ENCODE measurements at places on chromosomes 4 and X. TPM values are rescaled to one million over a fixed set of nuclear protein-coding genes. Genes with fewer than 3 reads are reported as not detected.

GRCh38 chr4:104749062-104749461, 254.4 kb upstream of the CXXC4 start:
- H3K27me3 ChIP-seq: no peaks in the 10 kb centered on the region
- no peak overlapping the region for H3K4me3 ChIP-seq
- no peak for DNase-seq
- H3K4me1 ChIP-seq: no peaks in the 10 kb centered on the region
- no peaks in the 10 kb centered on the region for H3K36me3 ChIP-seq

The RHOXF2 gene
- not detected for total RNA-seq

The MTNR1A gene
- 0.75 TPM for total RNA-seq

The PCYT1B gene
- 22.1 TPM for total RNA-seq

The GLRA2 gene
- total RNA-seq: not detected

DNA sequence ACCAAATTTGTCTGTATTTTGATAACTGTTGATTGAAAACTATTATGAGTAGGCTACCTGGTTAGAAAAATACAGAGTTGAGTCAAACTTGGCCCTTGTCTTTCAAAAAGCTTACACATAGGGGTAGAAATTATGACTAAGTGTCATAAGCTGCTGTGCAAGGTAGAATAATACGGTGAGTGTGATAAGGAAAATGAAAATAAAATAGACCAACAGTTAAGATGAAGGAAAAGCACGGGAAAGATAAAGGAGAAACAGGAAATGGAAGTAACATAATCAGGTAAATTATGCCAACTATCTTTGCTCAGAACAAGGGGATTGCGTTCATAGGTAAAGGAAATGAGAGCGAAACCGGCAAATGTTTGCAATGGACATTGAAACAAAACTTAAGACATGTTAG, 302.5 kb downstream of the PCDH7 start:
- no peak overlapping the region for H3K27ac ChIP-seq
- H3K36me3 ChIP-seq: no peaks in the 10 kb centered on the region
- no peak overlapping the region for H3K4me3 ChIP-seq
- DNase-seq: no peak
- H3K4me1 ChIP-seq: no peaks in the 10 kb centered on the region

The RBMX2 gene
- 28.3 TPM for total RNA-seq

GRCh38 chr4:139770361-139770760, 104.7 kb downstream of the MGST2 start:
- peaks cover 7% of the 10 kb centered on the region for H3K4me1 ChIP-seq
- DNase-seq: no peak
- H3K36me3 ChIP-seq: peaks cover 24% of the 10 kb centered on the region
- no peaks in the 10 kb centered on the region for H3K27me3 ChIP-seq
- H3K4me3 ChIP-seq: no peak overlapping the region

The PDZD4 gene
- total RNA-seq: 46.9 TPM

DNA sequence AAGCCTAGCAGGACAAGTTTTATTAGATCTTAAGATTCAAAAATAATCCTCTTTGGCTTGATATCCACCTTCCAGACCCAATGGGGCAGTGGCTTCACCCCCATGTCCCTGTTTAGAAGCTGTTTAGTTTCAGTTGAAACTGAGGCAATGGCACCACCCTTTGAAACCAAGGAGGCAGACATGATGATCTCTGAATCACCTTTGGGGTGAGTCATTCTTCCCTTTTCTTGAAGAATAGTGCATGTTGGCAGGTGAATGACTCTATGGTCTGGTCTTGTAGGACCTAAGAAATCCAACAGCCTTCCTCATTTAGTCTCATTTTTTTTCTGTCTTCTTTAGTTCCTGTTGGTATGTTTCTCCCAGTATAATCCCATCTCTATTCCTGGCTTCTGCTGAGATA, 29.5 kb upstream of the BMP15 start:
- no peak for DNase-seq
- H3K27me3 ChIP-seq: no peaks in the 10 kb centered on the region
- H3K4me1 ChIP-seq: no peaks in the 10 kb centered on the region
- H3K4me3 ChIP-seq: no peak overlapping the region
- H3K27ac ChIP-seq: no peak overlapping the region

GRCh38 chr4:53816561-53816960, 225.3 kb upstream of the LNX1 start:
- H3K27ac ChIP-seq: no peak overlapping the region
- H3K36me3 ChIP-seq: no peaks in the 10 kb centered on the region
- no peak for DNase-seq
- no peak overlapping the region for H3K4me3 ChIP-seq

DNA sequence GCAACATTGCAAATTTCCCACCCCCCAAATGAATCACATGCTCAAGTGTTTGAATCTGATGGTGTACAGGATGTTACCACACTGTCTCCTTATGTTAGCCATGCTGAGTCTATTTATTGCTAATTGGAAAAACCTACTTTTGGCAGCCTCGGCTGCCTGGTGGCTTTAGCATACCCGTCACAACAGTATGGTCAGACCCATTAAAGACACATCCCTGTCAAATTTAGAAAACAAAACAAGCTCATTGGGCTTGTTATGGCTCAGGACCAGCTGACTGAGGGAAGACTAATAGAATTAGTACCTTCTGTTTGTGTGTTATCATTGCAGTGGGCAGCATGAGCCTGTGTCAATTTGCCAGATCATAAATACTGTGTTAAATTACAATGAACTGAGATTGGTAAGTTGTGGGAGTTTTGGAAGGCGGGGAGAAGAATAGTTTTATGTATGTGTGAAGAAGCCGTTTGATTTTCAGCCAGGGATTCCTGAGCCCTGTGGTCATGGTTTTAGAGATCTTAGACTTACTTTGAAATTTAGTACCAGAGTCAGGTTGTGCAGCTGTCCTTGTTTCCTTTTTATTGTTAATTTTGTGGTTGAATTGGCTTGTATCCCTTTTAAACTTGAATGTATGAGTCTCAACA, 66.8 kb downstream of the POLA1 start:
- peaks cover 14% of the 10 kb centered on the region for H3K36me3 ChIP-seq
- H3K27me3 ChIP-seq: no peaks in the 10 kb centered on the region
- no peak overlapping the region for H3K27ac ChIP-seq
- no peak for DNase-seq
- no peak overlapping the region for H3K4me3 ChIP-seq

The DMRTC1 gene
- 0.31 TPM for total RNA-seq

DNA sequence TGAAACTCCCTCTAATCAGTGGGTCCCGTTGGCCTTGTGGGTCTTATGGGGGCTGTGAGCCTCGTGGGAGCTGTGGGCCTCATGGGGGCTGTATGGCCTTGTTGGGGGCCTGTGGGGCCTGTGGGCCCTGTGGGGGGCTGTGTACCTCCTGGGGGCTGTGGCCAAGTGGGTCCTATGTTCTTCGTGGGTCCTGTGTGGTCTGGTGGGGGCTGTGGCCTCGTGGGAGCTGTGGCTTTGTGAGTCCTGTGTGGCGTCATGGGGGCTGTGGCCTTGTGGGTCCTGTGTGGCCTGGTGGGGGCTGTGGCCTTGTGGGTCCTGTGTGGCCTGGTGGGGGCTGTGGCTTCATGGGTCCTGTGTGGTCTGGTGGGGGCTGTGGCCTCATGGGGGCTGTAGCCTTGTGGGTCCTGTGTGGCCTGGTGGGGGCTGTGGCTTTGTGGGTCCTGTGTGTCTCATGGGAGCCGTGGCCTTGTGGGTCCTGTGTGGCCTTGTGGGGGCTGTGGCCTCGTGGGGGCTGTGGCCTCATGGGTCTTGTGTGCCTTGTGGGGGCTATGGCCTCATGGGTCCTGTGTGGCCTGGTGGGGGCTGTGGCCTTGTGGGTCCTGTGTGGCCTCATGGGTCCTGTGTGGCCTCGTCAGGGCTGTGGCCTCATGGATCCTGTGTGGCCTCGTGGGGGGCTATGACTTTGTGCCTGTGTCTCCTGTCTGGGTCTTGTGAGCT, 7.4 kb downstream of the PCGF3 start:
- no peak overlapping the region for H3K27ac ChIP-seq
- no peak for DNase-seq
- no peaks in the 10 kb centered on the region for H3K27me3 ChIP-seq
- no peak overlapping the region for H3K4me3 ChIP-seq
- peaks cover 43% of the 10 kb centered on the region for H3K36me3 ChIP-seq
